Activated T-cell treated with anti-CD3 and anti-CD28 coated beads, Interleukin-2, amount 50 U/mL, for 24 hours (primary cell): ENCODE measurements at places on chromosomes 2 and 18.

- no peaks in the 10 kb centered on the region for H3K27me3 ChIP-seq
- H3K27ac ChIP-seq = no peak overlapping the region
- H3K4me1 ChIP-seq = peaks cover 15% of the 10 kb centered on the region
Measured at GRCh38 chr2:204184226-204184625, 247.7 kb downstream of the ICOS start.

- no peak overlapping the region for H3K27ac ChIP-seq
Measured at GRCh38 chr2:187215532-187216240, 232.4 kb downstream of the CALCRL start.

GRCh38 chr2:106184857-106185256 lies 9.2 kb downstream of the UXS1 start:
- no peak for DNase-seq
- peak overlapping the region; percentile 1 for H3K27ac ChIP-seq
- peaks cover 46% of the 10 kb centered on the region for H3K36me3 ChIP-seq
- H3K4me1 ChIP-seq = peaks cover 82% of the 10 kb centered on the region
- no peak overlapping the region for H3K4me3 ChIP-seq
- H3K27me3 ChIP-seq = no peaks in the 10 kb centered on the region

DNA sequence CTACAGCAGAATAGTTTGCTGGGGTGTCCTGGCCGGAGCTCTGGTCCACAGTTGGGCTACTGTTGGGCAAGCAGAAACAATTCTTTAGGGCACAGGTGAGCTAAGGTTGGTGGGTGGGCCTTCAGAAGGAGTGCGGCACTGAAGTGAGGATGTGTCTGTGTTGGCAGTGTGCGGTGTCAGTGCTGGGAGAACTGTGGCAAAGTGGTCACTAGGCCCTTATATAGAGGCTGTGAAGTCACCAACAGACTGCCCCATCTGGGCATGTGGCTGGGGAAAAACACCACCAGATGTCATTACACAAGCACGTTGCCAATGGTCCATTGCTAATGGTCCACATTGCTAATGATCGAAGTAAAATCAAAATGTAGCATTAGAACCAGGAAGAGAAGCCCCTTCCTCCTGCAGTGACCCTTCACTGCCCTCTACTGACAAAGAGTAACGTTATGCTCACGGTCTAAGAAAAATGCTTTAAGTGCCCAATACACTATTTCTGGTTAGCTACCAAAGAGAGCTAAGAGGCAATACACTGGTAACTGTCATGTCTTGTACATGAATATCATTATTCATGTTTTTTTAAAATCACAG lies 21.3 kb downstream of the SCN1A start:
- DNase-seq = no peak
- no peak overlapping the region for H3K27ac ChIP-seq
- H3K27me3 ChIP-seq = peaks cover 4% of the 10 kb centered on the region
- no peaks in the 10 kb centered on the region for H3K36me3 ChIP-seq
- no peak overlapping the region for H3K4me3 ChIP-seq

DNA sequence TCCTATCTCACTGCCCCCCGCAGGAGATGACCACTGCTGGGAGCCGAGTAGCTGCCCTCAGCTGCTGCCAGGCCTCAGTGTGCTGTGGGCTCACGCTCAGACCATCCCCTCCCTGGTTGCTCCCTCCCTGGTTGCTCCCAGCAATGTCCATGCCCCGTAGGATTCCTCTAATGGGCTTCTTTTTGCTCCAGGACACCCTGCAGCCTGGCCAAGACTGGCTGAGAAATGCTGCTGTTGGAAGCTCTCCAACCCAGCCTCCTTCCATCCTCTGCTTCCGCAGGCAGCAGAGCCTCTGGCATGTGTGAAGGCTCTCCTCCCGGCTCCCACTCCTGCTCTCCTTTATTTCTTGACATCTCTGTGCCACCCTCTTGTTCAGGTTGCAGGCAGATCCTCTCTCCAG lies 48.6 kb downstream of the SOX11 start:
- H3K27me3 ChIP-seq = no peaks in the 10 kb centered on the region
- DNase-seq = no peak
- no peak overlapping the region for H3K4me3 ChIP-seq
- H3K36me3 ChIP-seq = no peaks in the 10 kb centered on the region
- no peaks in the 10 kb centered on the region for H3K4me1 ChIP-seq
- H3K27ac ChIP-seq = no peak overlapping the region

- no peak overlapping the region for H3K27ac ChIP-seq
- H3K27me3 ChIP-seq = no peaks in the 10 kb centered on the region
- DNase-seq = no peak
- no peaks in the 10 kb centered on the region for H3K36me3 ChIP-seq
Measured at GRCh38 chr2:191230174-191230573, 15.0 kb upstream of the MYO1B start.

- peaks cover 57% of the 10 kb centered on the region for H3K27me3 ChIP-seq
- DNase-seq = no peak
- no peak overlapping the region for H3K27ac ChIP-seq
- H3K4me1 ChIP-seq = peaks cover 2% of the 10 kb centered on the region
- H3K4me3 ChIP-seq = no peak overlapping the region
- H3K36me3 ChIP-seq = no peaks in the 10 kb centered on the region
Measured at GRCh38 chr2:120672526-120673204, 63.0 kb upstream of the GLI2 start.

- H3K4me3 ChIP-seq = no peak overlapping the region
- DNase-seq = no peak
- H3K27me3 ChIP-seq = no peaks in the 10 kb centered on the region
- H3K36me3 ChIP-seq = peaks cover 94% of the 10 kb centered on the region
- H3K4me1 ChIP-seq = no peaks in the 10 kb centered on the region
Measured at GRCh38 chr2:240013343-240013742, 11.8 kb downstream of the NDUFA10 start.

GRCh38 chr2:166148500-166149400 lies 20.9 kb upstream of the SCN1A start:
- H3K4me3 ChIP-seq = no peak overlapping the region
- H3K27me3 ChIP-seq = peaks cover 4% of the 10 kb centered on the region
- DNase-seq = no peak
- H3K36me3 ChIP-seq = no peaks in the 10 kb centered on the region
- no peak overlapping the region for H3K27ac ChIP-seq
- no peaks in the 10 kb centered on the region for H3K4me1 ChIP-seq

DNA sequence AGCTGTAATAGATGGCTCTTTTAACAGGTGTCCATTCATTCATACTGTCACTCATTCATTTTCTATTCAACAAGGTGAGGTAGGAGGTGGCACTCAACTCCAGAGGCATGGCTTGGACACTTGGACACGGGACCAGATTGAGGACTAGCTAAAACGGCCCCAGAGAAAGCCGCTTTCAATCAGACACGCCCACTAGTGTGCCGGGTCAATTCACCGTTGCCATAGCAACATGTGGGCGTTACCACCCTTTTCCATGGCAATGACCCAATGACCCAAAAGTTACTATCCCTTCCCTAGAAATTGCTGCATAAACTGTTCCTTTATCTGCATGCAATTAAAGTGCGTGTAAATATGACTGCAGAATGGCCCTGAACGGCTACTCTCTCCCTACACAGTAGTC lies 49.2 kb upstream of the LGALSL start:
- no peaks in the 10 kb centered on the region for H3K36me3 ChIP-seq
- H3K4me3 ChIP-seq = no peak overlapping the region
- no peak for DNase-seq

GRCh38 chr2:235398321-235398720 lies 95.5 kb upstream of the AGAP1 start:
- H3K27me3 ChIP-seq = peaks cover 35% of the 10 kb centered on the region
- no peak overlapping the region for H3K27ac ChIP-seq

DNA sequence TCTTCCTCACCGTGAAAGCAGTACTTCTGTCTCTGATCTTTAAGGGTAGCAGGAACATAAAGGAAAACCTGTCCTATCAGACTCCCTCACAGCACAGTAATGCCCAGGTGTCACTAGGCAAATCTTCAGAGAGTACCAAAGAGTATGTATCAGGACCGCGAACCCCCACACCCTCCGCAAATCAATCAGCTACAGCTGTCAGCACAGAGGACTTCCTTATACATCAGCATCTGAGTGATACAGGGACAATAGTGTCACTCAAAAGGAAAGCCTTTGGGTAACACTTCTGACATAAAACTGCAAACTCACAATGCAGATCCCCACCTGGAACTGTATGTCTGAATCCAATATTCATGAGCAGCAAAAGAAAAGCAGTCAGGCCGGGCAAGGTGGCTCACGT lies 2.6 kb downstream of the AFG3L2 start:
- H3K27me3 ChIP-seq = no peaks in the 10 kb centered on the region
- DNase-seq = no peak
- peak overlapping the region; percentile 92 for H3K4me3 ChIP-seq

GRCh38 chr2:95299961-95300360 lies 2.8 kb downstream of the KCNIP3 start:
- H3K4me3 ChIP-seq = no peak overlapping the region
- DNase-seq = no peak
- H3K4me1 ChIP-seq = no peaks in the 10 kb centered on the region
- no peak overlapping the region for H3K27ac ChIP-seq

GRCh38 chr2:82391386-82391785 lies 2067.7 kb downstream of the SUCLG1 start:
- no peak overlapping the region for H3K4me3 ChIP-seq
- DNase-seq = no peak
- H3K27ac ChIP-seq = no peak overlapping the region

GRCh38 chr2:44372246-44372645 lies 10.5 kb downstream of the CAMKMT start:
- DNase-seq = no peak
- no peak overlapping the region for H3K4me3 ChIP-seq
- peaks cover 25% of the 10 kb centered on the region for H3K4me1 ChIP-seq
- H3K27ac ChIP-seq = no peak overlapping the region
- peaks cover 40% of the 10 kb centered on the region for H3K36me3 ChIP-seq

- DNase-seq = no peak
- peaks cover 14% of the 10 kb centered on the region for H3K27me3 ChIP-seq
- H3K27ac ChIP-seq = no peak overlapping the region
- no peaks in the 10 kb centered on the region for H3K4me1 ChIP-seq
Measured at GRCh38 chr2:236333417-236334121, 69.4 kb upstream of the ASB18 start.

GRCh38 chr2:79993144-79993543 lies 311.4 kb downstream of the LRRTM1 start:
- no peaks in the 10 kb centered on the region for H3K27me3 ChIP-seq
- H3K27ac ChIP-seq = no peak overlapping the region
- H3K36me3 ChIP-seq = no peaks in the 10 kb centered on the region
- H3K4me1 ChIP-seq = no peaks in the 10 kb centered on the region

GRCh38 chr2:163465440-163465839 lies 270.4 kb downstream of the FIGN start:
- DNase-seq = no peak
- H3K4me1 ChIP-seq = no peaks in the 10 kb centered on the region
- no peak overlapping the region for H3K4me3 ChIP-seq
- H3K27ac ChIP-seq = no peak overlapping the region
- no peaks in the 10 kb centered on the region for H3K27me3 ChIP-seq

DNA sequence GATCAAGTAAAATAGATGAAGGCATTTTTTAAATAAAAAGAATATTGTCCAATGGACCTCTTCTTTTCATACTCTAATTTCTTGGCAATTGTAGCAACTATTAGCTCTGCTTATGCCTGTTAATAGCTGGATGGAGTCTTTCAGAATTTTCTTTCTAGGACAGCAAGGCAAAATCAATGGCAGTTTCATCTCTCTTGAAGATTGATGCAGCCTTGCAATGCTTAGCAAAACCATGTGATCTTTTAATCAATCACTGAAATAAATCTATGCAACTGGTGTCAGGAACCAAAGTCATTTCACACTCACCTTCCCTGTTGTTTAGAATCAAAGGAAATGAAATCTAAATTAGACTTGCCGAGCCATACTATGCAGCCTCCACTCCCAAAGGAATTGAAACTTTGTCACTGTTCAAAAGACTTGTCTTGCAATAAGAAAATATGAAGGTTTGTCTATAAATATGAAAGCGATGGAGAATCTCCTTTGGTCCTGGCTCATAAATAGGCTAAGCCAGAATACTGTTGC lies 16.2 kb downstream of the RPRM start:
- DNase-seq = no peak
- no peak overlapping the region for H3K4me3 ChIP-seq
- peaks cover 20% of the 10 kb centered on the region for H3K27me3 ChIP-seq

DNA sequence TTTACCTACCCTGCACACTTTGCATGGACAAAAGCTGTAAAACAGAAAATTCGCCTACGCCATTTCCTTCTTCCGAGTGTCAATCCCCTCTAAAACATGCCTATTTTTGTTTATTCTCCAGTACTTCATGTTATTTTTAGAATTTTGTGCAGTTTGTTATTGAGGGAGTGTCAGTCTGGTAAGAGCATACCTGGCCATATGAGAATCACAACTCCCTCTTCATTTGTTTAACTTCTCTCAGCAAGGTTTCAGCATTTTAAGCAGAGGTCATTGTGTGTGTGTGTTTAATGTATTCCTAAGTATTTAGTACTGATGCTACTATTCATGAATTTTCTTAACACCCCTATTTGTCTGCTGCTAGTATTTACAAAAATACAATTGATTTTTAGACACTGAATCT lies 49.4 kb downstream of the SMAD2 start:
- peaks cover 80% of the 10 kb centered on the region for H3K36me3 ChIP-seq
- peaks cover 53% of the 10 kb centered on the region for H3K4me1 ChIP-seq
- H3K27ac ChIP-seq = no peak overlapping the region

DNA sequence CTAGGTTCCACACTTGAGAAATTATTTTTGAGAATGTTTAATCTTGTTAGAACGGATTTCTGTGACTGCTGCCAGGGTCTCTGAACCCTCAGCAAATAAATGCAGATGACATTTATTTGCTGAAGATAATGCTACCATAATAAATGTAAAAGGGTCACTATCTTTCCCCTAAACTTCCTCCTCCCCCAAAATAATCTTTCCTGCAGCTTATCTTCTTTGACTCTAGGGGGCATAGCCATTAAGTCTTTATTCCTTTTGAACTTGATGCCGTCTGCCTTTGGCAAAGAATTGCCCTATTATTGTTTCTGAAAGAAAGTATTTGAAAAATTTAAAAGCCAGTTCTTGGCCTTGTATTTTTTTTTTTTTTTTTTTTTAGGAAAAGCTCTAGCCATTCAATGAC lies 63.6 kb upstream of the ACSL3 start:
- H3K4me3 ChIP-seq = no peak overlapping the region
- DNase-seq = no peak
- peaks cover 6% of the 10 kb centered on the region for H3K4me1 ChIP-seq
- no peak overlapping the region for H3K27ac ChIP-seq
- H3K36me3 ChIP-seq = no peaks in the 10 kb centered on the region

DNA sequence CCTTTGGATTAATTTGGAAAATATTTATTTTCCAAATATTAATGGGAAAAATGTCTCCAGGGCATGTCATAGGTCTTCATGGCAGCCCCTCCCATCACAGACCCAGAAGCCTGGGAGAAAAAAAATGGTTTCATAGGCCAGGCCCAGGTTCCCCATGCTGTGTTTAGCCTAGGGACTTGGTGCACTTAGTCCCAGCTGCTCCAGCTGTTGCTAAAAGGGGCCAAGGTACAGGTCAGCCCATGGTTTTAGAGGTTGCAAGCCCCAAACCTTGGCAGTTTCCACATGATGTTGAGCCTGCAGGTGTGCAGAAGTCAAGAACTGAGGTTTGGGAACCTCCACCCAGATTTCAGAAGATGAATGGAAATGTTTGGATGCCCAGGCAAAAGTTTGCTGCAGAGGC lies 309.6 kb downstream of the SOCS6 start:
- H3K4me1 ChIP-seq = peaks cover 14% of the 10 kb centered on the region
- H3K27ac ChIP-seq = no peak overlapping the region
- H3K27me3 ChIP-seq = no peaks in the 10 kb centered on the region
- H3K4me3 ChIP-seq = no peak overlapping the region
- no peak for DNase-seq
- H3K36me3 ChIP-seq = no peaks in the 10 kb centered on the region
